Hindlimb muscle (tissue), 1 donor: ENCODE measurements at places on chromosomes 13 and 19. TPM values are rescaled to one million over a fixed set of nuclear protein-coding genes. Genes with fewer than 3 reads are reported as not detected.

The ARRDC5 gene
- polyA plus RNA-seq: 0.15 TPM

- no peak for DNase-seq
Observed at GRCh38 chr13:108315991-108316390, 46.5 kb downstream of the TNFSF13B start.

- peak; percentile 29 for DNase-seq
Observed at GRCh38 chr13:111216166-111216960, 101.3 kb downstream of the ARHGEF7 start.

DNA sequence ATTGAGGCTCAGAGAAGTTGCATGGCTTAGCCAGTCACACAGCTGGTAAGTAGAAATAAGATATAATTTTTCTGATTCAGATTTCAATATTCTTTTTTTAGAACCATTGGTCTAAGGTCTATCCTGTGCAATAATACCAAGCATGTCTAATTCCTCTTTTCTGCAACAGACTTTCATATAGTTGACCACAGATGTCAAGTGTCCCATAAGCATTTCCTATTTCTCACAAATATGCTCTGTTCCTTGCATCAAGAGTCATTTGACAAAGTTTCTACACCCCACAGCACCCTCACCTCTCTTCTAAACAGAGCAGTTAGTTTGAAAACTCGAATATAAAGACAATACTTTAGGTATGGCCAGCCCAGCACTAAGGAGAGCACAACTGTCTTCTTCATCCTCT is 26.8 kb upstream of the SACS start:
- DNase-seq: no peak

DNA sequence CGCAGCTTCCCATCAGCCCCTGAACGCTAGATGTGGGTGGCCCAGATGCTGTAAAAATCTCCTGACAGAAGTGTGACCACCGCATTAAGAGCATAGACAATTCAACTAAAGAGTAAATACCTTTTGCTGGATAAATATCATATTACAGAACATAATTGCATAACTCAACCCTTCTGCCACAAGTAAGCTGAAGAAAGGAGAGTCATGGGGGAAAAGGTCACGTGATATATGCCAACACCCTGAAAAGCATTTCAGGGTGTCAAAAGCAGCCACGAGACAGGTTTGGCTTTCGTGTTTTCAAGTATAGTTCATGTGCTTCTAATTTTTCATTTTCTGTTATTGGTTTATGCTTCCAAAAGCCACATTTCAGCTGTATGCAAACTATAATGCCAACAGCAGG is 71.3 kb downstream of the LHFPL6 start:
- no peak for DNase-seq

- no peak for DNase-seq
Observed at GRCh38 chr19:27738569-27739193, 1474.3 kb downstream of the UQCRFS1 start.

GRCh38 chr19:13557756-13558398 is 51.6 kb upstream of the CACNA1A start:
- DNase-seq: no peak

DNA sequence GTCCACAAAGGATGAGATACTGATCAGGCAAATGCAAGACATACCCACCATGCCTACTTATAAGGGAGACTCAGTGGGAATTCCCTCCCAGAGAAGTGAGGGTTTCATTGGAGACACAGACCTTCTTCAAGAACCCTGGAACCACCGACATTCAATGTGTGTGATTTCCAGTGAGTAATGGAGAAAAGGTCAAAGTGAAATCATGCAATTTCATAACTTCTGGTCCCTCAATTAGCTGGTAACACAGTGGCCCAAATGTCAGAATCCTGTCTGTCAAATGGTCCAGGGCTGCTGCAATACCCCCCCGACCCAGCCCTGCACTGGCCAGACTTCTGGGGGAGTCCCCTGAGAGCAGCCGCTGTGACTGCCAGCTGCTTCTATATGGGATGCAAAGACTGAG is 4.7 kb upstream of the METTL21C start:
- DNase-seq: no peak

DNA sequence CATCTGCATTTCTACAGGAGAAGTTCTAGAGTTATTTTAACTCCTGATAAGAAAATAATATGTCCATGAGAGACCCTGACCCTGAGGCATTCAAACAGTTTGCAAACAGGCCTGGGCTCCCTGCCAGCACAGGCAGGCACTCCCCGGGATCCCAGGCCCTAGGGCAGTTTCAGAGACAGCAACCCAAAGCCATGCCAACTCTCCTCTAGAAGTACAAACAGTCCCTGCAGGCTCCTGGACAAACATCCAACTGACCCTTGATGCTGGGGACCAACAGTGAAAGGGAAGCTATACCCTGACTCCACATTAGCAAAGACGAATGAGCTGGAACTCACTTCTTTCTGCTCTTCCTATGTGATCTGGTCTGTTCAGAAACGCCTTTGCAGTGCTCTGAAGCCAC is 44.8 kb downstream of the CCDC70 start:
- no peak for DNase-seq
